Tibial nerve (tissue), 4 donors: ENCODE measurements at places on chromosomes 3 and 15.

DNA sequence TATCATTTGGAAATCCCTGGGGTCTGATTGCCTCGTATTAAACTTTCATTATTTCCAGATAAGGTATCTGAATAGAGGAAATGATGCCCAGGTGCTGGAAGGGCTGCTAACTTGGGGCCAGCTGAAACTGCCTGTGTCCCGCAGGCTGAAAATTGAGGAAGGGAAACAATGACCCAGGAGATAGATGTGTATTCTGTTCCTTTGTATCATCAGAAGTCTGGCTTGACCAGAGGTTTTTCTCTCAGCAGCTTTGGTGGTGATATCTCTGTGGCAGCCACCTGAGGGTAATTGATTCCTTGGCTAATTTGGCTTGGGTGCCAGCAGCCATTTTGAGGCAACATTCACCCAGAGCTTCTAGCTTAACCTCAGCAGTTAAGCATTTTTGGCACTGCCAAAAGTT, 90.0 kb upstream of the STT3B start:
- no peak for DNase-seq

GRCh38 chr3:28598165-28598564, 249.5 kb upstream of the AZI2 start:
- no peak for DNase-seq

- DNase-seq: no peak
These were observed 57.6 kb upstream of the PLXND1 start for GRCh38 chr3:129663930-129664646.

DNA sequence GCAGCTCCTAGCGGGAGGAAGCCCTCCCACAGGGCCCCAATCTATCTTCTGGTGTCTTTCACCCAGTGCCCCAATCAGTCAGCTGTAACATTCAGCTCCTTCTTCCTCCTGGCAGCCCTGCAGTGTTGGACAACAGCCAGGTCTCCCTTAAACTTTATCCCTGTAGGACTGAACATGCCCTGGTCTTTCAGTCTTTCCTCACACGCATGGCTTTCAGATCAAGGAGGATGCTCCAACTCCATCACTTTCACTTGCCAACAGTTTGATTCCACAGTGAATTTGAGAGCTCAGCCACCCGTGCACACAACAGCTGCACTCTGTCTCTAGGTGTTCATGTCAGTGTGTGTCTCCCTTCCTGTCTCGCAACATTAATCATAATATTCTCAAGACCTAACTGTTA, 28.5 kb upstream of the LRRC34 start:
- no peak for DNase-seq

GRCh38 chr15:39135989-39136388, 444.9 kb upstream of the THBS1 start:
- DNase-seq: no peak

GRCh38 chr15:25331860-25332259, 107.0 kb downstream of the UBE3A start:
- no peak for DNase-seq

DNA sequence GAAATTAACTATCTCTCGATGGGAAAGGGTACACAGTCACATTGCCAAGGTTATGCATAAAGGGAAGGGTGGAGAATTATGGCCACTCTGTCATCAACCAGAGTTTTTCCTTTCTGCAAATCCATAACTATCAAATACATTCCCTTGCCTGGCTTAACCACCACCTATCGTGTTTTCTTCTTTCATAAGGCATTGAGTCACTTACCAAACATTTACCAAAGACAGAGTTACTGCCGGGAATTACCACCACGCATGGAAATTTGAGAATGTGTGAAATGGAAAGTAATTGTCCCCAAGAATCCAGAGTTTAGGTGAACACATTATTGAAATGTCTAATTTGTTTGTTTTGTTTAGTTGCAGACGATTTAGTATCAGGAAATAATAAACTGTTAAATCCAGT, 134.3 kb upstream of the LRRN1 start:
- DNase-seq: no peak

GRCh38 chr3:127291611-127292010, 3.8 kb upstream of the PRR20G start:
- DNase-seq: no peak

DNA sequence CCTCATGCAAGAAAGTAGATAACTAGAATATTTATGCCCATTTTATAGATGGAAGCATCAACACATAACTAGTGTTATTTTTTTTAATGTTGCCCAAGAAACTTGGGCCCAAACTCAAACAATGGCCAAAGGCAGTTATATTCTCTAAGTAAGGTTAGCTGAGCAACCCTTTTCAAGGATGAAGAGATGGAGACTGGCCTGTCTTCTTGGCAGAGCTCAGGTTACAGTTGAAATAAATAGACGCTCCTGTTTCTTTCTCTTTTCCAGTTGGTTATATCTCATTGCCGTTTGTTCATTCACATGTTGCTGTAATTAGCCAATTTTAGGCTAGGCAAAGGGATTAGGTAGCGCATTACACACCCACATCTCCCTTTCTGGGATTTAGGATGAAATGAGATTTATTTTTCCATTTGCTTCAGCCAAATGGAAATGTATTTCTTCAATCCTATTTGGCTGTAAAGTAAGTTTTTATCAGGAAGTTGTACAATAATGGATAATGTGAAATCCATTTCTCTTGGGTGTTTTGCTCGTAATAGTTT, 93.2 kb downstream of the CMSS1 start:
- DNase-seq: no peak

DNA sequence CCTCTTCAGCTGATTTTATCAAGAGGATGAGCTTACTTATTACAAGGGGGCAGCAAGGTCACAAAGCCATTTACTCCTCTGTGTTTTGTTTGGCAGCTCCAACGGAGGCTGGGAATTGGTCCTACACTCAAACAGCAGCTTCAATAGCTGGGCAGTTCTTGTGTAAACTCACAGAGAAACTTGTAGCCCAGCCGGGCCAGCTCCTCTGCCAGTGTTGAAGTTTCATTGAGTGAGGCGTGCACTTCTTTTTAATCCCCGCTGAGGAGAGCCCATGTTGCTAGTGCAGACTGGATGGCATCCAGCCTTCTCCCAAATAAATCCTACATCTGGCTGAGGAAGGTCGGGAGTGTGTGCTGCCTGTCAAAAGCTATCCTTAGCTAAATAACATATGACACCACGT, 59.5 kb downstream of the BFSP2 start:
- peak; percentile 36 for DNase-seq

DNA sequence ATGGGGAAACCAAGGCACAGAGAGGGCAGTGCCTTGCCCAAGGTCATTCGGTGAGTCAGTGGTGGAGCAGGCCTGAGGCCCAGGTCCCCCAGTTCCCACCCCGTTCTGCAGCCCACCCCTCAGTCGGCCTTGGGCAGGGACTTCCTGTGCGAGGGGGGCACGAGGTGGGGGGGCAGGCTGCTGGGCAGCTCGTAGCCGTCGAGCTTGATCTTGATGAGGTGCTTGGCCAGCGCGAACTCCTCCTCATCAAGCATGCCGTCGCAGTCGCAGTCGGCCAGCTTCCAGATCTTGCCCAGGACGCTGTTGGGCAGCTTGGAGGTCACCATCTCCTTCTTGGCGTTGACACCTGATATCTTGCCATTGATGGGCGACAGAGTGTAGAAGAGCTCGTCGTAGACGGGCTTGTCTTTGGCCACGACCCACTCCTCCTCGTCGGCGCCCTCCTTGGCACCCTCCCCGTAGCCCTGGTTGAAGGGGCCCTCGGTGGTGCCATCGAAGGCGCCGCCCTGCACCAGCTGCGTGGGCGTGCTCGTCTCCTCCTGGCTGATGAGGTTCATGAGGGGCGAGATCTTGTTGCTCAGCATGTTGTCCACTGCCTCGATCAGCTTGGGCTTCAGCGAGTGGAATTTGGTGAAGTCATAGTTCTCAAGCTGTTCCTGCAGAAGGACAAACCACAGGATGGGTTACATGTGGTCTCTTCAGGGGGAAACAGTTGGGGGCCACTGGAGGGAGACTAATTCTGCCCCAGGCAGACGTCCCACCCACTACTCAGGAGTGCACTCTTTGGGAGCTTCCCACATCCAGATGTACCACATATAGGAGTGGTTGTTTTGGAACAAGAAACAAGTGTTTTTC, 6.9 kb upstream of the SPTBN5 start:
- DNase-seq: no peak

DNA sequence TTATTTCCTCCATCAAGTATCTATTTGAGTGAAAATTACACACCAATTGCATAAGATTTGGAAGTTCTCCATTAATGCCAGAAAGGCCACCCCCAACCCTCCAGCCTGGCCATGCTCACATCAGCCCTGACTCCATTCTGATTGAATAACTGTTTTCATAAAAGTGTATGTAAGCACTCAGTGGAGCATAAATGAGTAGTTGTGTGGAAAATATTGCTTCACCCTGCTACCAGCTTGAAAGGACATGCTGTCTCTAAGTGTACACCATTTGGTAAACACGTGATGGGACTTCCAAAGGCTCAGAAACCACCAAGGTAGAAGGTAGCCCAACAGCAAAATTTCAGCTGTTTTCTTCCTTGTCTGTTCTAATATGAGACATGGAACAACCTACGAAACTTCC, 393.8 kb downstream of the ZNF385D start:
- DNase-seq: no peak

DNA sequence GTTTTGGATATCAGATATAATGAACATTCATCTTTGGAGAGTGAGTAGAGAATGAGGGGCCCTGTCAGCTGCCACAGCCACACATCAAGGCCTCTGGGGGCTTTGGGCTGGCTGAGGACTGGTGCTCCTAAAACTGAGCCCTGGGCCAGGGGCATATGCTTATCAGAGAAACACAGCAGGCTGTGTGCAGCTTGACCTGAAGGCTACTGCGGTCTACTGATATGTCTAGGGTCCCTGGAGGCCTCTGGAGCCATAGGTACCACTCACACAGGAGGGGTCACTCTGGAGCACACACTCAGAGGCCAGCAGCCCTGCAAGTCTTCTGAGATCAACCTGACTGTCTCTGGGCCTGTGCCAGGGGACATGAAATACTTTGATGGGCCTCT, 7.6 kb downstream of the TF start:
- no peak for DNase-seq

- peak; percentile 34 for DNase-seq
These were observed 388.2 kb upstream of the AGTR1 start for GRCh38 chr3:148309390-148310035.

DNA sequence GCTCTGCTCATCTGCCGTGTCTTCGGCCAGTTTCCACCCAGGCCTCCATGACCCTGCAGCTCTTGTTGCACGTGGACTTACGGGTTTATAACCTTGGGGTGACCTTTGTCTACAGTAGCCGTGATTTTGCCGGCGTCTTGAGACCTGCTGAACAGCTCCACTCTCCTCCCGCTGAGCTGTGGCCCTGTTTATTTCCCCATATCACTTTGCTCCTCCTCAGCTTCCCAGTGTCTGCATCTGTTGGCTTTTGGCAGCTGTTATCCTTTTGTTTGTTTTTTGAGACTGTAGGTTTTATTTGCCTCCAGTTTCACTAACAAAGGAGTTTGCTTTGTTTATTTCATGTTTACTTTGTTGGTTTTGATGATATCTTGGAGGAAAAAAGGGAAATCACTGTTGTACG, 29.3 kb upstream of the SLC28A1 start:
- no peak for DNase-seq

DNA sequence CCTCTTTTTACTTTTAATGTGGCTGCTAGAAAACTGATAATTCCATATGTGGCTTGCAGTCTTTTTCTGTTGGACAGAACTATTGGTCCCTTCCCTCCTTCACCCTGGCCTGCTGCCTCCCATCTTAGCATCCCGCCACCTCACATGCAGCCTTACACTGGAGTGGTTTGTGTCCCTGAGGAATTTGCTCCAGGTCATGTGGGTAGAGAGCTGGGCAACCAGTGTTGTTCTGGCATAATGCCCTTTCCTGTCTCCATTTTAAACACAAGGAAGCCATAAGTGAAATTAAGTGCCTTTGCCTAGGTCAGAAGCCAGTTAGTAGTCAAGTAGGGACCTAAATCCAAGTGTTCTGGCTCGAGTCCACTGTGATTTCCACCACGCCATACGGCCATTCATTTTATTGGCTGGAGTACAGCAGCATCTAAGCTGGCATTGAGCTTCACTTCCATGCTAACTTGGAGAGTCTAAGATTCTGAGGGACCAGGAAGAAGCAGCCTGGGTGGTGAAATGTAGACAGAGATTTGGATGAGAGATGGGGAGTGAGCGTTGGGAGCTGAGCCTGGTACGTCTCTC, 46.0 kb upstream of the PLXNA1 start:
- no peak for DNase-seq

DNA sequence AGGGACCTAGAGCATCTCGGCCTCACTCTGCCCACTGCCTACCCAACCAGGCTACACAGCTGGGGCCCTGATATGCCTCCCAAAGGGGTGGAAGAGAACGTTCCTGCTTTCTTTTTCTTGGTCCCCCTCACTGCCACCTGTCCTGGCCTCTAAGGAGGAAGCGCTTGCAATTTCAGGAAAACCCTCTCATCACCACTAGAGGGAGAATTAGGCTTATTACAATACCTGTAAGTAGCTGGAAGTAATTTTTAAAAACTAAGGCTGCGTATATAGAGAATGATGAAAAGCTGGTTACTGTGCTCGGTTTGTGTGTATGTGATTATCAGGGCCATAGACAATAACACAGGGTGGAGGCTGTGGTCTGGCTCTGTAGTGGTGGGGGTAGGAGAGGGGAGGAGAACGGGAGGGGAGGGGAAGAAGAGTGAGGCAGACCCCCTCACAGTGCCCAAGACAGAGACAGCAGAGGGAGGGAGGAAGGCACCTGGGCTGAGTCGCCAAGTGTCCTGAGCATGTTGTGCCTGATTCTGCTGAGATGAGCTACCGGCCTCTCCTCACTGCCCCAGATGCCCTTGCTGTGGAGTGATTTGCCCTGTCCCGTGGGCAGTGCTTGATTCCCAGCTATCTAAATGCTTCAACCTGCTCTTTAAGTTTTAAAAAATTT, 3.3 kb downstream of the GABRG3 start:
- no peak for DNase-seq

- no peak for DNase-seq
These were observed 9.4 kb downstream of the NAA50 start for GRCh38 chr3:113736548-113737089.

- no peak for DNase-seq
These were observed 676 bp downstream of the TCF12 start for GRCh38 chr15:56919031-56919608.

DNA sequence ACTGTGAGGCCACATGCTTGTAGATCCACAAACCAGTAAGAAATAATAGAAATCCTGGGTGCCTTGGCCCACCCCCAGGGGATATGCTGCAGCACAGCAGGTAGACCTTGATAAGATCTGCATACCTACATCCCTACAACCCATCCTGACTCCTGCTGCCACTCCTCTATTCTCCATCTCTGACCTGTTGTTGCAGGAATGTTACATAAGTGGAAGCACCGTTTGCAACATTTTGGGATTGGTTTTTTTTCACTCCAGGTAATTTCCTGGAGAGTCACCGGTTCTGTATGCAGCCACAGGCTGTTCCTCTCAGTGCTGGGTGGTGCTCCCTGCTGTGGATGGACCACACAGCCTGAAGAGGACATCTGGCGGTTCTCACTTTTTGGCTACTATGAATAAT, 16.1 kb upstream of the CSPG5 start:
- no peak for DNase-seq
